ENCODE measurements at places on chromosomes 11 and 22. TPM values are rescaled to one million over a fixed set of nuclear protein-coding genes. Genes with fewer than 3 reads are reported as not detected.

DNA sequence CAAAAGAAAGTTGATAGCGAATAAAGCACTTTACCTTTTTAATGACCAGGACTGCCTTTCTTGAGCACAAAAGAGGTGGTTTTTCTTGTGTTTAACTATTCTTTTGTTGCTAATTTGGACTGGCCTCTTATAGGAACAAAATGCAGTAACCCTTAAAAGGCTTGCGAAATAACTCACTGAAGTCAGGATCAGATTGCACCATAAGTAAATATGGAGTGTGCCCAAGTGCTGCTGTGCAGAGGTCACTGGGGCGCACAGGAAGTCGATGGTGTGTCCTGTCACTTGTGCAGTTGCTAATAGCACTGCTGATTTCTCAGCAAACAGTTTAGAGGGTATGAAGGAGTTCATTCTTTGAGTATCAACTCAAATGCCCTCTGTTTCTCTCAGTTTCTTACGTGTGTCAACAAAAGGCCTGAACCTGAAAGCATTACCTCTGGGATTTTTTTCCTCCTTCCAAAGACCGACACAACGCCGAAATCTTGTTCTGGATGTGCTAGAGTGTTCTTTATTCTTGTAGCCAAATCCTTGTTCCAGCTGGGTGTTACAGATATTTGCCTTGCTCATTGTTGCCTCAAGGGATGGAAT is 71.3 kb downstream of the ATXN10 start:
- no peak for DNase-seq

The GAB4 gene
- total RNA-seq: not detected

The POU2AF3 gene
- not detected for total RNA-seq

GRCh38 chr11:21811572-21811971 is 381.3 kb upstream of the ANO5 start:
- no peak for DNase-seq
